ENCODE measurements at places on chromosomes 7 and 10.

DNA sequence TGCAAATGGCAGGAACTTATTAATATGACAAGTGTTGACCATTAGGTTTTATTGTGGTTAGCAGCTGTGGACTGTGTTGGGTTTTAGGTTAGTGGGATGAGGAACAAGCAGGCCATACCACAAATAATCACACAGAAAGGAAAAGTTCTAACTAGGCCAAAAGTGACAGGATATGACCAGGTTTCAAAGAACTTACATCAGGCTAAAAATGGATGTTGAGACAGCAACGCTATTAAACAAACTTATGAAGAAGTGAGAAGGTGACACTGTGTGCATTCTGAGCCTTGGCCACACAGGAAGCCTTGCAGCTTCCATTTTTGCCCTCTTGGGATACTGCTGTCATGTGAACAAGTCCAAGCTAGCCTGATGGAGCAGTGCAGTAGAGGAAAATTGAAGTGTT is 568.8 kb downstream of the HTR7 start:
- H3K4me3 ChIP-seq = no peak overlapping the region
- H3K27me3 ChIP-seq = no peaks in the 10 kb centered on the region
- H3K36me3 ChIP-seq = no peaks in the 10 kb centered on the region
- H3K27ac ChIP-seq = no peak overlapping the region
- H3K4me1 ChIP-seq = no peaks in the 10 kb centered on the region

GRCh38 chr10:125102821-125103220 is 57.5 kb downstream of the CTBP2 start:
- DNase-seq = no peak
- H3K27me3 ChIP-seq = no peaks in the 10 kb centered on the region
- no peaks in the 10 kb centered on the region for H3K4me1 ChIP-seq
- no peak overlapping the region for H3K4me3 ChIP-seq
- no peaks in the 10 kb centered on the region for H3K36me3 ChIP-seq

- no peaks in the 10 kb centered on the region for H3K36me3 ChIP-seq
- no peaks in the 10 kb centered on the region for H3K4me1 ChIP-seq
- H3K27ac ChIP-seq = no peak overlapping the region
Measured at GRCh38 chr7:47709451-47709850, 127.5 kb upstream of the TNS3 start.

DNA sequence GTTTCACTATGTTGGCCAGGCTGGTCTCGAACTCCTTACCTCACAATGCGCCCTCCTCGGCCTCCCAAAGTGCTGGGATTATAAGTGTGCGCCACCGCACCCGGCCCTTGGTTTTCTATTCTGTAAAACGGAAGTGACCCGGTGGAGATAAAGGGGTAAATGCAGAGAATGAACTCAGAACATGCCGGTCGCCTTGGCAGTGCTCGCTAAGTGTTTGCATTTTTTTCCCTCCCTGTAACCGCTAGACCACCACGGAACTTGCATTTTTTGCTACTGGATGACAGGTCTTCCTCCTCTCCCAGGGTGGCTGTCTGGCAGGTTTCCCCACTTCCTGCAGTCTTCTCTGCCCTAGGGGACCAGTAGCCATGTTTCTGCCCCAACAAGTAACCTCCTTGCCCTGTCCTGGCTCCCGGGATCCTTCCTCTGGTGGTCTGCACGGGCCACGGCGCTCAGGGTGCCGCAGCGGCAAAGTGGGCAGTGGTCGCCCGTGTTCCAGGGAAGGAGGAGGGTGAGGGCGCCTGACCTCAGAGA is 18.8 kb upstream of the GNA12 start:
- no peak for DNase-seq
- H3K4me3 ChIP-seq = no peak overlapping the region
- no peaks in the 10 kb centered on the region for H3K36me3 ChIP-seq
- H3K4me1 ChIP-seq = peaks cover 22% of the 10 kb centered on the region
- peak overlapping the region; percentile 50 for H3K27ac ChIP-seq

GRCh38 chr10:124332426-124332825 is 86.3 kb downstream of the OAT start:
- no peak overlapping the region for H3K27ac ChIP-seq
- H3K27me3 ChIP-seq = no peaks in the 10 kb centered on the region
- no peaks in the 10 kb centered on the region for H3K4me1 ChIP-seq
- H3K36me3 ChIP-seq = no peaks in the 10 kb centered on the region
- no peak overlapping the region for H3K4me3 ChIP-seq

GRCh38 chr10:71088054-71088453 is 124.3 kb upstream of the UNC5B start:
- no peaks in the 10 kb centered on the region for H3K27me3 ChIP-seq
- H3K4me3 ChIP-seq = no peak overlapping the region
- no peak overlapping the region for H3K27ac ChIP-seq
- DNase-seq = no peak

DNA sequence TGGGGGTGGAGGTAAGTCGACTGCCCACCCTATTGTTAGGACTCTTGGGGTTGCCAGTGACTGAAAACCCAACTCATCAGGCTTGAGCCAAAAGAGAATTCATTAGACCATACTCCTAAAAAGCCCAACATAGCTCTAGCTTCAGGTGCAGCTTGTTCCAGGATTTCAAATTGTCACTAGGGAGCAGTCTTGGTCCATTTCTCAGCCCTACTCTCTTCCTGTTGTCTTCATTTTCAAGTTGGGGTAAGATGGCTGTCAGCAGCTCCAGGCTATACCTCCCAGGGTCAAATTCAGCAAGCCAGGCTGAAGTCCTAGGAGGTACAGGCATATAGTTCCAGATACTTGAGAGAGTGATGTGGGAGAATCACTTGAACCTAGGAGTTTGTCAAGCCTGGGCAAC is 14.9 kb upstream of the COL13A1 start:
- H3K4me3 ChIP-seq = no peak overlapping the region
- H3K36me3 ChIP-seq = no peaks in the 10 kb centered on the region
- no peaks in the 10 kb centered on the region for H3K27me3 ChIP-seq
- no peak for DNase-seq

DNA sequence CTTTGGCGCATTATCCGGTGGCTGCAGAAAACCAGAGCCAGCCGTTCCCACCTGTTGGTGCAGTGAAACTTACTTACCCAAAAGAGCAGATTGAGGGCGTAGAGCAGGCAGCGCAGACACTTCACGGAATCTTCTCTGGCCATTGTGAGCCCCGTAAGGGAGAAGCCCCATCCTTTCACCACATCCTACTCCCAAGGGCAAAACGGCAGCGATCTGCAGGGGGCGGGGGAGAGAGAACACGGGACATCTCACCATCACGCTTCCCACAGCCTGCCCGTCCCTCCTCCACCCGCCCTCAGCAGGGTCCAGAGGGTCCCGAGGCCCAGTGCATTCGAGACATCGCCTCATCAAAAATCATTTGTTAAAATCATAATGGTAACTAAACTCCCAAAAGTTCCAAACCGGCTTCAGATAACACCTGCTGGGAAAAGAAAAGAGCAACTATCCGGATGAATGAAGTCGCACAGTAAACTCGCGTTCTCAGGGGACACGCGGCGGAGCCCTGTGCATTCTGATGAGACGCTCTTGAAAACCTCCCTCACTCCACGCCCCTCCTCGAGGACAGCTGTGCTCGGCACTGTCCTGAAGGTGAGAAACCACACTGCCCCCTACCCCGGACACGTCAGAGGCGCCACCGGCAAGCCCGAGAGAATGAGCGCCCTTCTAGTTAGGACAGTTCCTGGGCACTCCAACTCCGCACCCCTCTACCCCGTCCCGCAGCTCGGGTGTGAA is 1.2 kb downstream of the TSPAN12 start:
- H3K27me3 ChIP-seq = peaks cover 21% of the 10 kb centered on the region
- peak overlapping the region; percentile 49 for H3K4me3 ChIP-seq
- H3K27ac ChIP-seq = no peak overlapping the region
- DNase-seq = no peak

GRCh38 chr7:94297397-94297838 is 97.3 kb upstream of the COL1A2 start:
- H3K4me3 ChIP-seq = no peak overlapping the region
- H3K27me3 ChIP-seq = no peaks in the 10 kb centered on the region
- no peaks in the 10 kb centered on the region for H3K4me1 ChIP-seq
- no peak for DNase-seq
- no peak overlapping the region for H3K27ac ChIP-seq

- no peak overlapping the region for H3K4me3 ChIP-seq
- H3K36me3 ChIP-seq = no peaks in the 10 kb centered on the region
- H3K27ac ChIP-seq = no peak overlapping the region
- no peaks in the 10 kb centered on the region for H3K27me3 ChIP-seq
- DNase-seq = no peak
Measured at GRCh38 chr10:78513330-78513729, 479.7 kb downstream of the RPS24 start.

- no peak overlapping the region for H3K4me3 ChIP-seq
- no peaks in the 10 kb centered on the region for H3K27me3 ChIP-seq
- no peaks in the 10 kb centered on the region for H3K4me1 ChIP-seq
- no peak overlapping the region for H3K27ac ChIP-seq
Measured at GRCh38 chr10:101336382-101336781, 17.6 kb upstream of the BTRC start.

GRCh38 chr7:44564606-44565005 is 9.1 kb downstream of the DDX56 start:
- DNase-seq = no peak
- no peak overlapping the region for H3K4me3 ChIP-seq
- no peaks in the 10 kb centered on the region for H3K4me1 ChIP-seq
- H3K27me3 ChIP-seq = no peaks in the 10 kb centered on the region

GRCh38 chr10:113041324-113041723 is 91.3 kb downstream of the TCF7L2 start:
- H3K4me1 ChIP-seq = no peaks in the 10 kb centered on the region
- DNase-seq = no peak
- no peak overlapping the region for H3K27ac ChIP-seq
- H3K27me3 ChIP-seq = no peaks in the 10 kb centered on the region

DNA sequence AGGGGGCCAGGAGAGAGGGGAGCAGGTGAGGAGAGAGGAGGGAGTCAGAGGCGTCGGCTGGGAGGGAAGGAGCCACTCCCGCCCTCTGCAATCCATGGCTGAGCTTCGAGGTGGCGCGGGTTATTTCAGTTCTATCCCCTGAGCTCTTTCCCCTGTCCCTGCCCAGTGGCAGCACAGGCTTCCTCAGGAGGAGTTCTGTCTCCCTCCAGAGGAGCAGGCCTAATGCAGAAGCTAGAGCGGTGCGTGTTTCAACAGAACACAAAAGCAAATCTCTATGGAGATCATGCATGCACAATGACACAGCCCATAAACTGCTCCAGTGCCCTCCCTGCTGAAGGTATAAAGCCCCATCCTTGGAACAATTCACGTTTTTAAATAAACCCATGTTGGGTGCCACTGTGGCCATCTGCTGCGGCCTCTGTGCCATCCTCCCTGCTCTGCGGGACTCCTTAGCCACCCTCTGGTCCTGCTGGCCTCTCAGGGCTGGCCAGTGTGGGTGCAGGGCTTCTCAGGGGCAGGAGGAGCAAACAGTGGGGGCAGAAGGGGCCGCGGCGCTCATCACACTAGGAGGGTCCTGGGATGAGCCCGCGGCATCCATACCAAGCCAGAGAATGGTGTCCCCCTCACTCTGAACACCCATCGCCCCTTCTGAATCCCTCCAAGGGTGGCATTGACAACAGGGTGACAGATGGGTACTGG is 192.6 kb upstream of the LYZL2 start:
- H3K27ac ChIP-seq = no peak overlapping the region
- H3K4me1 ChIP-seq = no peaks in the 10 kb centered on the region
- H3K27me3 ChIP-seq = no peaks in the 10 kb centered on the region
- H3K36me3 ChIP-seq = no peaks in the 10 kb centered on the region

DNA sequence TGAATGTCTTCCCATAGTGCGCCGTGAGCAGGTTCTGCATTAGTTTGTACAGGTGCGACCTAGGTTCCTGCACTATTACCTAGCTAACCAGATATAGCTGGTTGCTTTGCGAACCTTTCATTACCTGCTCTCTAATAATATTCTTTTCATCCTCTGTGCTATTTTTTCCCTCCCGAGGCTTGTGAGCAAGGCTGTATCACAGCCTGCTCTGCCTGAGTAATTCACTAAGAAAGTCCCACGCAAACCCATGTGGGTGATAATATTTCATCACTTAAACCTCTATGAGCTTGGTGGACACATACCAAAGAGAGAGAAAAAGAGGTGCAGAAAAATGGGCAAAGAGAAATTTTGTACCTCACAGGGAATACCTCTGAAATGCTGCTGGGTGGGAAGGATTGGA is 8.4 kb downstream of the INHBA start:
- H3K27me3 ChIP-seq = no peaks in the 10 kb centered on the region
- H3K36me3 ChIP-seq = no peaks in the 10 kb centered on the region
- no peak overlapping the region for H3K4me3 ChIP-seq
- no peak for DNase-seq
- no peaks in the 10 kb centered on the region for H3K4me1 ChIP-seq

DNA sequence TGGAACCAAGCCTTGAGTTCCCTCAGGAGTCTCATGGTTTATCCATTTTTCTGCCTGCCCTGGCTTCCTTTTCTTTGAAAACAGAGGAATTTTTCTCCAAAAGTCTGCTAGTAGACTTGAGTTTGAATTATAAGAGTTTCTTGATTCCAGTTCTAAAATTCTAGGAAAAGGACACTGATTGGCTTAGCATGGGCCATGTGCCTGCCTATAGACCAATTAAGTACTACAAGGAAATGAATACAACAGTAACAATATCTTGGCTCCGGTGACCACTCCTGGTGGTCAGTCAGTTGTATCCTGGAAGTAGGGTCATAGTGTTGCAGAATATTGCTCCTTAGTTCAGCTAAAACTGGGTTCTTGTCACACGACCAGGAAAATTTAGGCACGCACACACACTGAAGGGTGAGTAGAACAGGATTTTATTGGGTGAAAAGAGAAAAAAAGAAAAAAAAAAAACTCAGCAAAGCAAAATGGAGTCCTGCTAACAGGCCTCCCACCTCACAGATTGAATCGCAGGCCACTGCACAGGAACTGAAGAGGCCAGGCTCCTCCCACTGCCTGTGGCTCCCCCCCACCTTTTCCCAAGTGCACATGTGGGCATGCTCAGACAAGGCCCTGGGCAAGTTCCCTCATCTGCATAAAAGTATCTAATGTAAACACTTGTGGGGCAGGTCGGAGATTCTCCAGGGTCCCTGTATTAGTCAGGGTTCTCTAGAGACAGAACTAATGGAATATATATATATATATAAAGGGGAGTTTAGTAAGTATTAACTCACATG is 155.1 kb downstream of the LYZL1 start:
- H3K4me3 ChIP-seq = no peak overlapping the region
- no peak overlapping the region for H3K27ac ChIP-seq
- no peaks in the 10 kb centered on the region for H3K27me3 ChIP-seq
- H3K36me3 ChIP-seq = no peaks in the 10 kb centered on the region

GRCh38 chr7:155663937-155664336 is 19.5 kb downstream of the RBM33 start:
- H3K4me1 ChIP-seq = peaks cover 5% of the 10 kb centered on the region
- H3K4me3 ChIP-seq = no peak overlapping the region
- H3K27me3 ChIP-seq = no peaks in the 10 kb centered on the region
- no peak for DNase-seq
- no peak overlapping the region for H3K27ac ChIP-seq
- peaks cover 7% of the 10 kb centered on the region for H3K36me3 ChIP-seq

Measured in effector memory CD4-positive, alpha-beta T cell (primary cell).